ENCODE measurements at places on chromosomes 16 and 17. TPM values are rescaled to one million over a fixed set of nuclear protein-coding genes. Genes with fewer than 3 reads are reported as not detected.

The RHBDL3 gene
- 0.19 TPM for total RNA-seq

- DNase-seq = no peak
Observed at GRCh38 chr16:67190448-67191399, 788 bp upstream of the EXOC3L1 start.

DNA sequence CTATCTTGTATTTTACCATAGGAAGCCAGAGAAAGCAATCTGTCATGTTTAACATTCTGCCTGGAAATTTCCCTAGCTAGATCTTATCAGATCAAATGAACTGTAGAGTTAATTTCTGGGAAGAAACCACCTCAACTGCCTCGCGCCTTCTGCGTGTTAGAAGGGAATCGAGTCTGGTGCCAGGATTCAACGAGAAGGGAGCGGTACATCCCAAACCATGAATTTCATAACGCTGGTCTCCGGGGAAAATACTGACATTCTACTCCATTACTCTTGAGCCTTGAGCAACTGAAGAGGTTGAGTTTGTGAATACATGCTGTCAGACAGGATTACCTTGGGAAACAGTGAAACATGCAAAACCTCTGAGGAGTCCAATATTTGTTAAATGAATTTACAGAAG lies 35.2 kb downstream of the MPHOSPH6 start:
- no peak for DNase-seq

DNA sequence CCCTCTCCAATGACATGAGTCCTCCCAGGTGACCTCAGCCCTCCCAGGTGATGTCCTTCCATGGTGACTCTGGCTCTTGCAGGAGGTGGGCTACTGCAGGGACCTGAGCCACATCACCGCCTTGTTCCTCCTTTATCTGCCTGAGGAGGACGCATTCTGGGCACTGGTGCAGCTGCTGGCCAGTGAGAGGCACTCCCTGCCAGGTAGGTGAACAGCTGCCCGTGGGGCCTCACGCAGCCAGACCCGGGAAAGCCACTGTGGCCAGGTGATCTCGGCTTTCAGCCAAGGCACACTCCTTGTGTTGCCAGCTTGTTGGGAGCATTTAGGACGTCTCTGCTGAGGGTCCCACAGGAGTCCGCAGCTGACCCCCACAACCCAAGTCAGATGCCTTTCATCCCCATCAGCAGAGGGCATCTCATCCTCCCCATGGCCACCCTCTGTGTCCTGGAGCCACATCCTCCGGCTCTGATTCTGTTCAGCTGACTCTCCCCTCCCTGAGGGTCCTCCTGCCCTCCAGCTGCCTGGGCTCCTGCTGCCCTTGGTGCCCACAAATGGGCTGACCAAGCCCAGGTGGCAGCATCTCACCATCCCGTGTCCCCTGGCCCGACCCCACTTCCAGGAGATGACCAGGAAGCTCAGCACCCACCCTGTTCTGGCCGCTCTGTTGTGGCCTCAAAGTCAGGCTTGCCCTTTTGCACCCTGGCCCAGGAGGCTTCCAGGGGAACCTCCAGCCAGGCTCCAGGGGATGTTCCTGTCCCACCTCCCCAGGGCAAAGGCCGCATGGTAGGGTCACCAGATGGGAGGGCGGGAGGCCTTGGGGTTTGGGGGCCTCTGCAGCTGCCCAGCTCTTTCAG lies 20.1 kb downstream of the USP6 start:
- DNase-seq = no peak

The CES5A gene
- total RNA-seq = not detected

- DNase-seq = no peak
Observed at GRCh38 chr16:59586331-59586730, 852.2 kb upstream of the GOT2 start.

The TNS4 gene
- total RNA-seq = 0.06 TPM

DNA sequence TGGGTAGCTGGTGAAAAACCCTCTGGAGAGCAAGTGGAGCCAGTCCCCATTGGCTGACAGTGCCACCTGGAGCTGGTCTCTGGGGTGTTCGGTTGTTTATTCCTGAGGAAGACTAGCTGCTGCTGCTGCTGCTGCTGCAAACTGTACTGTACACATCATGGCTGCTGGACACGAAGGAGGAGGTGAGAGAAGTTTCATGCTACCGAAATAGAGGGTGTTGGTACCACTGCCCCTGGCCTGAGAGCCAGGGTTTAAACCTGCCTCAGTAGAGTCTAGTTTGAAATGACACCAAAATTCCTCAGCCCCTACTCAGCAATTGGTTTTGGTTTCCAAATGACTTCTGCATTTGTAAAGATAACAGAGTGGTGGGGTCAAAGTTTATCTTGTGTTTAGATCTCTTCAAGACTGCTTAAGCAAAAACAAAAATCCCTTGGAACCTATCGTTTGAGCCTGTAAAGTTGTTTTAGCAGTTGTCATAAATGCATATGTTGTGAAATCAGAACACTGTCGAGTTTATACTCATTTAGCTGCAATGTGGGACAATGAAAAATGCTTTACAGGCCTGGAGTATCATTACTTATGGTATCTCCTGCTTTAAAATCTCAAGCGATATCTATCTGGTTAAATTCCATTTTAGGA lies 40.8 kb downstream of the CYB5B start:
- DNase-seq = no peak

DNA sequence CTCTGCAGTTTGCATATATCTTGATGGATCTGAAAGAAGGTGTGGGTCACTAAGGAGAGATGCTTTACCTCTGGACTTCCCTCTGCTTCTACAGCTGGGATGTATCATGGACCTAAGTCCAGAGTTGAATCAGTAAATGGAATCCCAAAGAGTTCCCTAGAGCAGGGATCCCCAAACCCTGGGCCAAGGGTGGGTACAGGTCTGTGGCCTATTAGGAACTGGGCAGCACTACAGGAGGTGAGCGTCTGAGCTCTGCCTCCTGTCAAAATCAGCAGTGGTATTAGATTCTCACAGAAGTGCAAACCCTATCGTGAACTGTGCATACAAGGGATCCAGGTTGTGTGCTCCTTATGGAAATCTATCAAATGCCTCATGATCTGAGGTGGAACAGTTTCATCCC lies 39.3 kb downstream of the NKD1 start:
- DNase-seq = no peak

DNA sequence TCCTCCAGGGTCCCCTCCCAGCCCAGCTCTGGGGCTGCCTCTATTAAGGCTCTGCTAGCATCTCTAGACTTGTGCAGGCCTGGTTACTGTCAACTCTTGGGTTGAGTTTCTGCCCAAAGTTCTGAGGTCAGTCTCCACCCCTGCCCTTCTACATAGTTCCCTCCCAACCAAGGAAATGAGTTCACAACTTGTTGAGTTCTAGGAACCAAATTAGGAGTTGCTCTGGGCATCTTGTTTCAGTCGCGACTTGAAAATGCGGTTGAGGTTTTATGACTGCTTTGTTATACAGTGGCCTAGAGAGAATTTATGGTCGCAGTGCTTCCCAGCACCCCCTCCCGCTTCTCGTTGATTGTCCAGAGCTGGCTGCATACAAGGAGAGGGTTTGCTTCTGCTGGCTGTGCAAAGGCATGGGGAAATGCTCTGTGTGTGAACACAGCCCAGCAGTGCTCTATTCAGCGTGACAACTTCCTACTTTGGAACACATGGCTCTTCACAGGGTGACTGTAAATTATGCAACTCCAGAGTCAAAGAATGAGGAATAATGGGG lies 20.2 kb downstream of the GNAO1 start:
- DNase-seq = no peak

The DHRS7C gene
- 73.3 TPM for total RNA-seq

DNA sequence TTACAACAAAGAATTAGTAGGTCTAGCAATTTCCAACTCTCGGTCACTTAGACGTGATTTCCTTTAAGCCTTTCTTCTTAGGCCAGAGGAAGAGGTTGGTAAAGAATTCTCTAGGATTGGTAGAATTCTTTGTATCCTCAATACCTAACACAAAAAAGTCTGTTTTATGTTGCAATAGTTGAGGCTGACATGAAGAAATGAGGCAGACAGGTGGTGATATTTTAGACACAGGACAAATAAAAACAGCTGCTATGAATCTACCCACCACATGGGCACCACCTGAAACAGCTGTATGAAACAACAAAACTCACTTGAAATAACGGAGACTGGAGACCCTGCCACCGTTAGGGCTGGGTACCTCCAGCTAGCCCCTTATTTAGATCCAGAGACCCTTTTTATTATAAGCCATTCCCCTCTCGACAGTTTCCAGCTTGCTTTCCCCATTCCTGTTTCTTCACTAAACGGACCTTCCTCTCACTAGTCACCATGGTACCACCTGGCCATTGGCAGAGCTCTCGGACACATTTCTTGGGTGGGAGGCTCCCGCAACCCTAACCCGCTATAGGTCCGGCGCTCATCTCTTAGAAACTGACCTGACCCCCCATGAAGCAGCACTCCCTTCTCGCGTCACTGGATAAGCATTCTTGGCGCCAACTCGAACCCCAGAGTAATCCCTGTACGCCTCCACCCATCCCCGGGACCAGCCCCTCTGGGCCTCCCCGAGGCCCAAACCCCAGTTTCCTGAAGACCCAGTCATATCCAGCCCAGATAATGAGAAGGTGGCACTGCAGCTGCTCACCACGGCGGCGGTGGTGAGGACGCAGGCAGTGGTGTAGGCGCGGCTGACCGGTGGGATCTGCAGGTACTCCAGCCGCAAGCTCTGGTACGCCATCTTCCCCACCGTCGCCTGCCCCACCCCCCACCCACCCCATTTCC lies at the start of gene DERL2:
Gene DERL2 (minus strand): TSS at position 909 of the 936 bp plus-strand sequence. CDS start 17 bp downstream, at position 892.
- no peak for DNase-seq

- peak; percentile 50 for DNase-seq
Observed at GRCh38 chr17:65584604-65585521, 23.4 kb upstream of the AXIN2 start.

The OTOP3 gene
- not detected for total RNA-seq

GRCh38 chr16:4086153-4086552 lies 30.1 kb downstream of the ADCY9 start:
- DNase-seq = peak; percentile 86

DNA sequence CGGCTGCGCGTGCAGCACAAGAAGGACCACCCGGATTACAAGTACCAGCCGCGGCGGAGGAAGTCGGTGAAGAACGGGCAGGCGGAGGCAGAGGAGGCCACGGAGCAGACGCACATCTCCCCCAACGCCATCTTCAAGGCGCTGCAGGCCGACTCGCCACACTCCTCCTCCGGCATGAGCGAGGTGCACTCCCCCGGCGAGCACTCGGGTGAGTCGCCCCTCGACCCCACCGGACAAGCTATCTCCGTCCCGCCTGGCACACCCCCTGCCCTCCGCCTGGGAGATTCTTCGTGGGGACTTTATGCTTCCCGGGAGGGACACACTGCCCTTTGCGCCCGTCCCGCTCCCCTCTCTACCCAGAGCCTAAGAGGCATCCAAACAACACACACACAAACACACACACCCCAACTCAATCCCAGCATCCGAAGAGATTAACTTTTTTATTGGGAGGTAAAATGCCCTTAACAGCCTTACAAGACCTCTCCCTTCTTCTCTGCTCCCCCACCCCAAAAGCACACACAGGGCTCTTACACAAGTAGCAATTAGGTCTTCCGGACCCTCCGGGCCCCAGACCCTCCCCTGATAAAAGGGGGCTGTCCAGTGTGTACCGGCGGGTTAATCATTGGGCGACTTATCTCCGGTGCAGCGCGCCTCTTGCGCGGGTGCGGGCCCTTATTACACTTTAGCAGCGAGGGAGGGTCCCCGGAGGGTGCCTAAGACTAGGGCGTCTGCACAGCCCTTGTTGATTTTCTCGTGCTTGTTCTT lies 2.1 kb downstream of the SOX9 start:
- peak; percentile 26 for DNase-seq

The CCL16 gene
- not detected for total RNA-seq

DNA sequence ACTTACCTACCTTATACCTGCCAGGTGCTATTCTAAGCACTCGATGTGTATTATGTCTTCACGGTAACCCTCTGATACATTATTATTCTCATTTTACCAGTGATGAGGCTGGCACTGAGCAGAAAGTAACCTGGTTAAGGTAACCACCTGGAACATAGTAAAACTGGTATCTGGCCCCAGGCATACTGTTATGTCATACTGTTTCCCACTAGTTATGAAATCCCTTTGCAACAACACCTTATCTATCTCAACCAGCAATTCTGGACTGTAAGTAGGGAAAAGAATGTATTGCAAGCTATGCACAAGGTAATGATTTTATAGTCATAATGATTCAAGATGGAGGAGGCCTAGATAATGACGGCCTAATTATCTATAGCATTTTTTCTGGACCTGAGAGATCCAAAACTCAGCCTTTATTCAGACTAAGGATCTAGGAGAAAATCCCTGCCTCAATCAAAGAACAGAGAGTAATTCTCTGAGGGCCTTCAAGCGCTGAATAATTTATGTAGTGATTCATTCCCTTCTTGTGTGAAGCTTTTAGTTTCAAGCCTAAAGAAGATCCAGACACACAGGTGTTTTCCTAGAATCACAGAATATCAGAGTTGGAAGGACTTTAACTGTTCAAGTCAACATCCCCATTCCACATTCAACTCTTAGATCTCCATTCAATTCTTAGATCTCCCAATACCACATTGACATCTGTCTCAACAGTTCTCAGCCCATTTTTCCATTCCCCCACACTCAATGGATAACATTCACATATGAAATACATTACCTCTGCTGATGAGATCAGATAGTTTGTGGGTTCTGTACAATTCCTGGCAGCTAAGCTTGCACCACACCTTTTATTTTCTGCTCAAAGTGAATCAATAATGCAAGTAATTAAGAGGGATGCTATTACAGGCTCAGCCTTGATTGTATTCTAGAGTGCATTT lies 14.9 kb upstream of the MMD start:
- no peak for DNase-seq

DNA sequence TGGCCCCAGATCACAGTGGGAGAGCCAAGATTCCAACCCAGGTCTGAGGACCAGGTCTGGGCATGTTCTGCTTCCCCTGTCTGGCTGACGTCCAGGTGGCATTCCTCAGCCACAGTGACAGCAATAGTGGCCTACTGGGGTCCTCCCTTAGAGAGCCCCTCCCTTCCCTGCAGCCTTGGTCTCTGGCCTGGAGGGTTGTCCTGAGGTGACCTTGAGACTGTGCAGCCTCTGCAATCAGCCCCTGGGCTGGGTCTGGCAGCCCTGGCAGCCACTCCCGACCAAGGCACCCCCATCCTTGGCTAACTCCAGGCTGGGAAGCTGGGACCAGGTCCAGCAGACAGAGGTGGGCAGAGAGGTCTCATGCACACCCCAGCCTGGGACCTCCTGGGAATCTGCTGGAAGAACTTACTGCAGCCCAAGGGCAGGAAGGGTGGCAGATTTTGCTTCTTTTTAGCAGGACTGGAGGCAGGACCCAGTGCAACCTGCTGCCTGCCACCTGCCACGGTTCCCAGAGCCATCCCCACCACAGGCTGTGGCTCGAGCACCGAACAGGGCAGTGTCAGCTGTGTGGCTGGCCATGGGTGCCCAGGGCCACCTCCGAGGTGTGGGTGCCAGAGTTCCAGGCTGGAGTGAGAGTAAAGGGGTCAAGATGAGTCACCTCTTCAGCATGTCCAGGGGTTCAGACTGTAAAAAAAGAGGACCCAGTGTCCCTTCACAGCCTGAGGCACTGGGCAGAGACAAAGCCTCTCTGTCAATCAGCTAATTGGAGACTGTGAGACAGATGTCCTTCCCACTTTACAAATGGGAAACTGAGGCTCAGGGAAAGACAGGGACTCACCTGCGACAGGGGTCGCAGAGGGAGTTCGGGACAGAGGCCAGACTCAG lies 12.6 kb downstream of the GRB7 start:
- peak; percentile 41 for DNase-seq

The CPHXL2 gene
- not detected for total RNA-seq

Measured in psoas muscle (tissue), 8 donors.